ENCODE measurements at places on chromosomes 5 and 9.

GRCh38 chr5:55421074-55421529, 113.3 kb downstream of the MTREX start:
- DNase-seq, result no peak

- DNase-seq, result no peak
These were observed 174.0 kb downstream of the FGF18 start for GRCh38 chr5:171593401-171593800.

- DNase-seq, result no peak
These were observed 38.8 kb downstream of the PROP1 start for GRCh38 chr5:177957241-177957640.

DNA sequence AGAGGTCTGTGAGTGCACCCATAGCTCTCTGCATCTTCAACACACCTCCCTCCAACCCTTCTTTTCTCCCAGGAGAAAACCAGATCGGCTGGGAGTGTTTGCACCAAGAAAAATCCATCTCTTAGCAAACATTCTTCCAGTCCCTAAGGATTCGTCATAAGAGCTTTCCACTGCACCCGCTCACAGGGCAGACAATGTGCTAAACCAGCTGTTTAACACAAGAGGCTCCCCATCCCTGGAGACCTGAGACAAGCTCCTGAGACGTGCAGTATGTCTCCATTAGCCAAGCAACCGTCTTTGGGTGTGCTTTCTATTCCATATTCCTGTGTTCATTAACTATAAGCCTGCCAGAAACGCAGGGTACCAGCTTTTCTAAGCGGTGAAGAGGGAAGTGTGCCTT, 93.6 kb upstream of the ZNF462 start:
- DNase-seq, result no peak

GRCh38 chr5:96790961-96791504, 16.7 kb downstream of the ERAP1 start:
- DNase-seq, result no peak

- no peak for DNase-seq
These were observed 44.0 kb upstream of the XPA start for GRCh38 chr9:97740848-97741821.

GRCh38 chr5:18379189-18379588, 744.9 kb downstream of the TAF11L14 start:
- no peak for DNase-seq

GRCh38 chr5:148858547-148858946, 32.1 kb downstream of the ADRB2 start:
- no peak for DNase-seq

DNA sequence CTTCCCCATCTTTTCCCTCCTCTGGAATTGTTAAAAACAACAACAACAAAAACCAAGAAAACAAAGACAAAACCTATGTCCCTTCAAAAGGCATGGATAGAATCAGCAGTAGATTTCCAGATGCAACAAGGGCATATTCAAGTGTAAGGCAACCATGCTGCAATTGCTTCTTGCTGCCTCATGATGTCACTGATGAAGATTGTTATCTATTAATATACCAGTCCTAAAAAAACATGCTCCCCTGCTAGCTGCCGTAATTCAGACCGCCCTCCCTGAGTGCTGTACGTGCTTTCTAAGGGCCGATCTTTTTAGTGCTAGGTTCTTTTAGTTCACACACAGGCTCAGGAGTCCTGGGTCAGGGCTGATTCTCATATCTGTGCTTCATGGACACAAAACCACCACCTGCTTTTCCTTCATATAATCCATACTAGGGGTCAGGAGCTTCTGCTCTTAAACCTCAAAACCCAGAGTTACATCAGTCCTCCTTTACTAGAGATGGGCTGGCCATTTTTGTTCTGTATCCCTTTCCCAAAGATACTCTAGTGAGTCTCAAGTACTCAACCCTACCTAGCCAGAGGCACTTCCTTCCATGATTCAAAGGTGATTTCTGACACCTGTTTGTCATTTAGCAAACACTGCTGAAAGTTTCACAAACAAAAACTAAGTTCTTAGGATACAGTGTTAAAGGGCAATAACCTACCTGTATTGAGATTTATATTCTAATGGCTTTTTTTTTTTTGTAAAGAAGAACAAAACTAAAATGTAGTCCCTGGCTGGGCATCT, 82.1 kb downstream of the GIN1 start:
- DNase-seq, result no peak

DNA sequence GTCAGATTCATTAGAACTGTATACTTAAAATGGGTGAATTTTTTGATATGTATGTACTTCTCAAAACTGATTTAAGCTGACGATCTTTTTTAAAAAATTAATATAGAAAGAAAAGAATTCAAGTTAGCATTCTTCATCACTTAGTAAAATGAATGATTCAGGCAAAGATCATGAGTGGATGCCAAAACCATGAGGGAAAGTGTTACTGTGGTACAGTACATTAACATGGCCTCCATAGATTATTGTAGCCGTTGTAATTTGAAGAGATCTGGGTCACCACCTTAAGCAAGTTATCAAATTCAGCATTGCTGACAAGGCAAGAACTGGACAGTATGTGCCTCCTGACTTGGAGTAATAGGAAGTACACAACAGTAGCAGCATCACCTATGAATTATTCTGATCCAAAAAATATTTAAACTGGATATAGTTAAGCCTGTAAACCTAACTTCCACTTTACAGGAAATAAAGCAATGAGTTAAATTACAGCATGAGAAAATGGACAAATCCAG, 29.7 kb downstream of the C9orf85 start:
- DNase-seq, result no peak

DNA sequence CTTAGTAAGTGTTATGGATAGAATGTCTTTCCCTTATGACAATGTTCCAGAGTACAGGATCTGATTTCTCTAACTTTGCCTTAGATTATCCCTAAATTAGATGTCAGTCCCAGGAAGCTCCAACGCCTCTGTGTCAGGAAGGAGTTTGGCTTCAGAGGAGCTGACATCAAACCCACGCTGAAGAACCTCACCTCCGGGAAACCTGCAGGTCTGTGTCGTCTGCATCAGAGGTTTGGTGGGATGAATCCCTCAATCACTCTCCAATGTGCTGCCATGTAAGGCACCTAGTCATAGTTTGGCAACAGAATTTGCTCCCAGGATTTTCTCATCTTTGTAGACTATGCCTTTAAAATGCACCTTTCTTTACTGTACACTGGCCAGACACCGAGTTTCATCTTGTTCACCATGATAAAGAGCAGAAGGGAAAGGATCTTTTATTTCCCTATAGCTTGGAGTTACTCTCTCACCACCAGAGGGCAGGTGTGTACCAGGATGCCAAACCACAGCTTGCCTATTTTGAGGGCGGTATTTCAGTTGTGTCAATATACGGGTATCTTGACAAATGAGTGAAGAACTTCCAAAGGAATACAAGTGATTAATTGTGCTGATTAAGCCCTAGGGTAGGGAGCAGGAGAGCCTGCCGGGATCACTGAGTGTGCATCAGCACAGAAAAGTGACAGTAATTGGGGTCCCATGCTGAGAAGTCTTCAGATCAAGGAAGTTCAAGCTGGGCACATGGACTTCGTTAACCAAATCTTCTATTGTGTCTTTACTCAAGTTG, 23.4 kb downstream of the MINAR2 start:
- no peak for DNase-seq

- DNase-seq, result no peak
These were observed 18.5 kb upstream of the AHRR start for GRCh38 chr5:302966-303365.

DNA sequence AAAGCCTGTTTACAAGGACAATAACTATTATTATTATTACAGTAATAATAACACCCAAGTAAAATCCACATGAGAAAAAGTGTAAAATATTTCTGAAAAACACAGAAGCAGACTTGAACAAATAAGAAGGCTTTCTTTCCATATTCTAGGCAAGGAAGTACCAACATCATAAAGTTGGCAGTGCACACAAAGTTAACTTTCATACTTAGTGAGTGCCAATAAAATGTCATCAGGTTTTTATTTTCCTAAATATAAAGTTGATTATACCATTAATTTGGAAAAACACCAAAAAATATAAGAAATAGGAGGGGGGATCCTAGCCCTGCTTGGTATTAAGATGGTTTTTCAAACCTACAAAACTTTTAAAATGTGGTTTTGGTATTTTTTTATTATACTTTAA, 161.4 kb downstream of the PRELID2 start:
- no peak for DNase-seq

DNA sequence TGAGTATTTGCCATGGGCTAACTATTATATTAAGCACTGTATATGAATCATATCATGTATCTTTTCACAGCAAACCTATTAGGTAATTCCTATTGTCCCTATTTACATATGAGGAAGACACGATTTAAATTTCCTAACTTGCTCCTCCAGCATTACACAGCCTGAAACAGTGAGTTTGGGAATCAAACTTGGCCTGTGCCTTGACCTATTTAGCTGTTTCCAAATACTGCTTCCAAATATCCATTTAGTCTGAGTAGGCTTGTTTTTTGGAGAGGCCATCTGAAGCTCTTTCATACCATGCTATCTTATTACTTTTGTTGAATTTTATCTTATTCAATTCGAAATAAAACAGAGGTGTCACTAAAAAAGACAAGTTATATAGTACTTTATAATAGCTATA, 447.3 kb upstream of the MPDZ start:
- DNase-seq, result no peak

- no peak for DNase-seq
These were observed 85.6 kb upstream of the ARAP3 start for GRCh38 chr5:141767671-141768070.

GRCh38 chr5:113178073-113178779, 201.6 kb downstream of the DCP2 start:
- DNase-seq, result no peak

DNA sequence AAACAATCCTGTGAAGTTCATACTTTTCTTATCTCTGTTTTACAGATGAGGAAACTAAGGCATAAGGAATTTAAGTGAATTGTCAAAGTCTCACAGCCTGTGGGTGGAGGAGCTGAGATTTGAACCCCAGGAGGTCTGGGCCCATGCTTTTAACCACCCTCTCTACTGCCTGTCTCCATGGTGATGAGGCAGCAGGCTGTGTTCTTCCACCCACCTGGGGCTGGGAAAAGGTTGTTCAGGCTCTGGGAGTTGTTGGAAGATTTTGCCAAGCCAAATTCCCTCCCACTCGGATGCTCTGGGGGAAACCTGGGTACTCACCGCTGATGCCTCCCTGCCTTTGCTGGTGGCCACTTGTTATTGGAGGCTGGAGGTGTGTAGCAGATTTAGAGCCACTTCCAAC, 18.3 kb upstream of the SYNPO start:
- no peak for DNase-seq

GRCh38 chr5:36696059-36696673, 89.8 kb downstream of the SLC1A3 start:
- no peak for DNase-seq

- DNase-seq, result no peak
These were observed 74.4 kb upstream of the RUSC2 start for GRCh38 chr9:35415402-35416097.

- no peak for DNase-seq
These were observed 34.3 kb downstream of the FAT2 start for GRCh38 chr5:151556806-151557205.

DNA sequence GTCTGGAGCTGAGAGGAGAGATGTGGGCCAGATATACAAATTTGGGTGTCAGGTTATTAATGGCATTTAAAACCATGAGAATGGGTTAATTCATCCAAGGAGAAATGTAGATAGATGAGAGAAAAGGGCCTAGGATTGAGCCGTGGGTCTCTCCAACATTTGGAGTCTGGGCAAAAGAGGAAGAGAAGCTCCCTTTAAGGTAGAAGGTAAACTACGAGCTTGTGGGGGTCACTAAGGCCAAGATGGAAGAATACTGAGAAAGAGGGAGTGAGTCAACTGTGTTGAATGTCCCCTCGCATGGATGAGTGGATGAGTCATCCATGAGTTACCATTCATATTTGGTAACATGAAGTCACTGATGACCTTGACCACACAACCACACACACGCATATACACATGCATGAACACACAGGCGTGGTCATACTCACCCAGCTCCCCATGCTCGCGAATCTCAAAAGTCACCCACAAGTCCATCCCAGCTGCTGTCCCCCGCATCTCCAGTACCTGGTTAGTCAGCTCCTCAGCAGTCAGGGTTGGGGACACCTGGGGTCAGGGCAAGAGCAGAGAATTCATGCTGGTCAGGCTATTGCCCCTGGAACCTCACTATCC, 6.8 kb upstream of the FCHSD1 start:
- no peak for DNase-seq

DNA sequence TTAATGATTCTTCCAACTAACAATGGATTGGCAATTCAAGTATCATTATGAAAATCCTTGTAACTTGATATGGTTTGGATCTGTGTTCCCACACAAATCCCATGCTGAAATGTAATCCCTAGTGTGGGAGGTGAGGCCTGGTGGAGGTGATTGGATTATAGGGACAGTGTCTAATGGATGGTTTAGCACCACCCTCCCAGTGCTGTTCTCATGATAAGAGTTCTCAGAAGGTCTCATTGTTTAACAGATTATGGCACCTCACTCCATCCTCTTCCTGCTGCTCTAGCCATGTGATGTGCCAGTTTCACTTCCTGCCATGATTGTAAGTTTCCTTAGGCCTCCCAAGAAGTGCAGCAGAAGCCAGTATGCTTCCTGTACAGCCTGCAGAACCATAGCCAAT, 1116.2 kb upstream of the EDIL3 start:
- DNase-seq, result no peak

DNA sequence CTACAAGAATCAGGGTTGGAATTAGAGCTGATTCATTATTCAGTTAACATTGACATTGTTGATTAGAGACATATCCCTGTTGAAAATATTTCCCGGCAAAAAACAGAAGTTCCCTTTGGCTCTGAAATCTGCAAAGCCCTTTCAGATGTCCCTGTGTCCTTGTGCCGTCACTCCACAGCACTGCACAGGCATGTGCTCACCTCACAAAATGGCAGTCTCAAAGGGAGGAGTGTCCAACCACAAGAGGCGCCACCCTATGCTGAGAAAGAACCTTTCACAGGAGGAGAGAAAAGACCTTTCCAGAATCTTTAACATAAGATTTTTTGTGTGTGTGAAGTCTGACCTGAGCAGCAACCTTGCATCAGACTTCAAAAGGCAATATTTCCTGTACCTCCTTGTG, 112.8 kb upstream of the PRSS3 start:
- no peak for DNase-seq

GRCh38 chr5:41094871-41095270, 23.7 kb upstream of the MROH2B start:
- DNase-seq, result no peak

- DNase-seq, result no peak
These were observed 300.9 kb downstream of the NTRK2 start for GRCh38 chr9:84970432-84970831.

All from GF-D8 (cell line).